ENCODE measurements at places on chromosomes 3 and 15.
A peak's percentile ranks its signal among the peaks of the same experiment; 100 is the strongest.

- no peak for DNase-seq
Measured at GRCh38 chr3:46183330-46183729, 24.8 kb downstream of the CCR1 start.

- no peak for DNase-seq
Measured at GRCh38 chr3:62249855-62250543, 123.4 kb downstream of the FEZF2 start.

DNA sequence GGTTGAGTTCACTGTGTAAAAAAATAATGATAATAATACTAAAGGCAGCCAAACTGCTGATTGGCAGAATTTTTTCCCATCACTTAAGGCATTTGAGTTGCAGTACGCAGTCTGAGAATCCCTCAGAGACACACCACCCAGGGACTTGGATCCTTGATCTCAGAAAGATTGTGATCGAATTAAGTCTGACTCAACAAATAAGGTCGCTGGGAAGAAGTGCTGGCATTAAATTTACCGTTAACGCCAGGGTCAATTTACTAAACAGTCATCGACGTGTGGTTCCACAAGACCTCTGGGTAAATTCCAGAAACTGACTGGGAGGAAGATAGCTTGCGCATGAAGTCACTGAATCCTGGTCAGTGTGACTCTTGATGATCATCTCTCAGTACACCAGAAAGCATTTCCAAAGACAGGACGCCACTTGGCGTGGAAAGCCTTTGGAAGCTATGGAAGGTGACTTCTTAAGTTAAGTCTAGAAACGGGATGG lies 48.3 kb upstream of the CGNL1 start:
- no peak for DNase-seq

DNA sequence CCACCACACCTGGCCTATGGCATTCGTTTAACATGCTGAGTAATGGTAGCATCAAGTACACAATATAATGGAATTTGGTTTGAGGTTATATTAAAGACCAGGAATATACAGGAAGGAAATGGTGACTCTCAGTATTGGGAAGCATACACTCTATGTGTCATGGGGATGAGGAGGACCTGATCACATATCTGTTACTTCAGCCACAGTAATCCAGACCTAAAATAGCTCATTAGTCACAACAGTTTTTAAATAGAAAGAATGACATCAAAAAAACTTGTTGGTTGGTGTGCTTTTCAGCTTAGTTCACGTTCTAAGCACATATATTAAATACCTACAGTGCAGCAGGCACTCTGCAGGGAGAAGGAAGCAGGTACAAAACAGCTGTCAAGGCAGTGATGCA lies 52.5 kb upstream of the ATP2C1 start:
- no peak for DNase-seq

- DNase-seq, result peak; percentile 68
Measured at GRCh38 chr3:160981217-160981938, 123.8 kb downstream of the B3GALNT1 start.

GRCh38 chr3:77001062-77001701 lies 38.7 kb upstream of the ROBO2 start:
- no peak for DNase-seq

DNA sequence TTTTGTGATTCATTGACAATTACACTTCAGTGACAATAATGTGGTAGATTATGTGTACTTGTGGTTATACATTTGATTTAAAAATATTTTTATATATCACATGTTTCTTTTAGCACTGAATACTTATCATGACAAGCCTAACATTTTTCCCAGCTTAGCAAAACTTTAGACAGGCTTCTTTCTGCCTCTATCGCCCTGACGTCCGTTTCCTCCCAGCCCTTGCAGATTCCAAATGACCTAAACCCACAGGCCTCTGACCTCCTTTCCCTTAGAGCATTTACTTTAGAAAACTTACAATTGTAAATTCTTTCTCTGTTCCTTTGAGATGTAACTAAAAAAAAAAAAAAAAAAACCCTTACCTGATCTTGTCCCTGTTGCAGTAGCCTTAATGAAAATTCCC lies 326.1 kb downstream of the UNC13C start:
- DNase-seq, result no peak

- DNase-seq, result no peak
Measured at GRCh38 chr3:158763421-158763820, 31.2 kb upstream of the RARRES1 start.

DNA sequence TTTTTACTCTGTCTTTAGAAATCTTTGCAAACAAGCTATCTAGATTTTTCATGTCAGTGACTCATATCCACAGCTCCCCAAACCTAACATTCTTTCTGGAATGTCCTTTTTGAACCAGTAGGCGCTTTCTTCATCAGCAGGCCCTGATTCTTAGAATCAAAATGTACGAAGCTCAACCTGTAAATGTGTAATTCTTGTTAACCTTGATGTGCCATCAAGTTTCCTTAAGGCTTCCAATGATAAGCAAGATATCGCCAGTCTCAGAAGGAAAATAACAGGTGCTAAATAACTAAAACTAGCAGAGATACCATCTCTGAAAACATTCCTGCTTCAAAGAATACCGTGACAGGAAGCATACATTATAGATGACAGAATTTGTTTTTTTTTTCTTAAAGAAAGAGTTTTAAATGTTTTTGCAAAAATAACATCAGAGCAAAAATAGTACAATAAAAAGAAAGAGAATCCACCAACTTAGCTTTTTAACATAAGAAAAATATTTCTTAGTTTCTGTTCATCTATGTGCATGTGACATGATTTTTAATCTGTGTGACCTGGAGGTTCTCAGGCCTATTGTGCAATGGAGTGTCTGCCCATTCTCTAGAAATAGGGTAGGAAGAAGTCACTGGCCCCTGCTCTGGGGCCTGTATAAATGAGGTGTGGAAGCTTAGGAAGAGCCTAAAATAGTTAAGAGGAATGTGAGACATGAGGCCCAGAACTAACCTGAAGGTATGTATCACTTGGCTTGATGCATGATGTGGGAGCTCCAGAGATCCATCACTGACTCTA lies 14.7 kb upstream of the SECISBP2L start:
- no peak for DNase-seq

DNA sequence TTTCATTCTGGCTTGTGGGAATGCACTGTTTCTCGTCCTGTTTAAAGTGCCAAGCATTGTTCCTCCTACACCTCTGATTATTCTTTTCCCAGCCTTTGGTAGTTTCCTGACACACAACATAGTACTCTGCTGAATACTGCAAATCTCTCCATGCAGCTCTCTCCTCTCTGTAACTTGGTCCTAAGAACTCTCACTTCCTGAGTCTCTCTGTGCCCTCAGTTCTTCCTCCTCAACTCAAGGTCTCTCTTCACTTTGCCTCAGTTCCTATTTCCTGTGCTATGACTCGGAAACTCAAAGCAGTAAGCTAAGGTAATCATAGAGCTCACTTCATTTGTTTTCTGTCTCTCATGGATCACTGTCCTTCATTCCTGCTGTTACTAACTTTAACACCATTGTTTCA lies 113.4 kb downstream of the ZNF280D start:
- DNase-seq, result no peak

DNA sequence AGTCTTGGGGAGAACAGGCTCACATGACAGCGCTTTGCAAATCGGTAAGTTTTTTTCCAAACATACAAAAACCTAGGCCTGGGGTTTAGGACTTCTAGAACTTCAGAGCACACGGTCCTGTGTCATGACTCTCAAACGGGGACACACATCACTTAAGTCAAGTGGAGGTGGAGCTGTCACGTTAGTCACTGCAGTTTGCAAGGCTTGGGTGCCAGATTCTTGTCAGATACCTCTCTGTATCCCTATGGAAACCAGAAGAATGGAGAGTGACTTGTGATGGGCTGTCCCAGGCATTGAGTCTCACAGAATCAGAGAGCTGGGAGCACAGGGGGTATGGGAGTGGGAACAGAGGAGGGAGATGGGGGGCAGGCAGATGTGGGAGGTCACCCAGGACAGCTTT lies 64.8 kb downstream of the DUT start:
- DNase-seq, result no peak

DNA sequence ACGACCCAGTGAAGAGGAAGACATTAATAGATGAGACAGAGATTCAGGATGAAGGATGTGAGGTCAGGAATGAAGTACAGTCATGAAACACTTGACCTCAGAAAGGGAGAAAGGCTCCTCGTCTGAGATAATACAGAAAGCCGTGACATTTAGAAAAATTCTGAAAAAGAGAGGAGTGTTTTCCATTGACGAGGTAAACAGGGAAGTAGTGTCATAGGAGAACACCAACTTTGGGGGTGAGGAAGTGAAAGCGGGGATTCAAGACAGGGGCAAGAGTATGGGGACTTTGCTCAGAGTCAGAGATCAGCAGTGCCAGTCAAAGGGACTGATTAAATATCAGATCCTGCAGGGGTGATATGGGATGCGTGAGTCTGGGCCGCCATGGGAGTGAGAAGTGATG lies 160.9 kb downstream of the PLCL2 start:
- DNase-seq, result peak; percentile 12

- DNase-seq, result peak; percentile 5
Measured at GRCh38 chr3:56260262-56260661, 208.0 kb downstream of the ERC2 start.

- no peak for DNase-seq
Measured at GRCh38 chr15:57962887-57963286, 102.6 kb downstream of the ALDH1A2 start.

DNA sequence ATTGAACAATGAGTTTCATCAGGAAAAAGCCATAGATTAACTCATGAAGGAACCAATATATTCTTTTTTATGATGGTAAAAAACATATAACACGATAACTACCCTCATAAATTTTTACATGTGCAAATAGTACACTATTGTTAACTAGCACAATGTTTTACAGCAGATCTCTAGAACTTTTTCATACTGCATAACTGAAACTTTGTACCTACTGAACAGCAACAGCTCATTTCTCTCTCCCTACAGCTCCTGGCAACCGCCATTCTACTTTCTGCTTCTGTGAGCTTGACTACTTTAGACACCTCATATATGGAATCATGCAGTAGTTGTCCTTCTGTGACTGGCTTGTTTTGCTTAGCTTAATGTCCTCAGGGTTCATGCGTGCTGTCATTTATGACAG lies 235.4 kb downstream of the NFKBIZ start:
- DNase-seq, result no peak

GRCh38 chr15:100861511-100861991 lies 18.1 kb upstream of the ALDH1A3 start:
- peak; percentile 87 for DNase-seq

DNA sequence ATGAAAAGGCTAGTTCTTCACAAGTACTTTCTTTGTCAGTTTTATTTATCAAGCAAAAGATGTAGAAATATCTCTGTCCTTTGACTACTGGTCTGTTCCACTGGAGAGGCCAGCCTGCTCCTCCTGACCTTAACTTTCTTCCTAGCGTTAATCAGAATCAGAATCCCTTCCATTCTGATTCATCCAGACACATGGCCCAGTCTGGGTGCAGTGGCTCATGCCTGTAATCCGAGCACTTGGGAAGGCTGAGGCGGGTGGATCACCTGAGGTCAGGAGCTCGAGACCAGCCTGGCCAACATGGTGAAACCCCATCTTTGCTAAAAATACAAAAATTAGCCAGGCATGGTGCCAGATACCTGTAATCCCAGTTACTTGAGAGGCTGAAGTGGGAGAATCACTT lies 32.0 kb upstream of the MANF start:
- no peak for DNase-seq

DNA sequence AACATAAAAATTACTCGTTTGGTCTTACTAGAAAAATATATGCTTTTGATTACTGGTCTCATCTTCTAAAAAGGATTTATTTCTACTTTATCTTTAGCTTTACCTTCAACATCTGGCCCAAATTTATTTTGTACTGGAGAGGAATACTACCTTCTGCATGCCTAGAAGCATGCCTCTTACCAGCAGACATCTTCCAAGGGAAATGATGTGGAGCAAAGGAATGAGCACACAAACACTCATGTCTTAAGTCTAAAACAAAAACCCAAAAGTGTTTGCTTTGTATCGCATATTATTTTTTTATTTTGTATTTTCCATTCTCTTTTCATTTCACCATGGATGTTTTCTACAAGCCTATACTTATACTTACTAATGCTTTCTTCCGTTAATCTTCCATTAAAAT lies 304.6 kb upstream of the KCNMB2 start:
- no peak for DNase-seq

- DNase-seq, result no peak
Measured at GRCh38 chr15:50186752-50187151, 4.8 kb downstream of the SLC27A2 start.

GRCh38 chr3:163622384-163622783 lies 1455.9 kb downstream of the SI start:
- no peak for DNase-seq

DNA sequence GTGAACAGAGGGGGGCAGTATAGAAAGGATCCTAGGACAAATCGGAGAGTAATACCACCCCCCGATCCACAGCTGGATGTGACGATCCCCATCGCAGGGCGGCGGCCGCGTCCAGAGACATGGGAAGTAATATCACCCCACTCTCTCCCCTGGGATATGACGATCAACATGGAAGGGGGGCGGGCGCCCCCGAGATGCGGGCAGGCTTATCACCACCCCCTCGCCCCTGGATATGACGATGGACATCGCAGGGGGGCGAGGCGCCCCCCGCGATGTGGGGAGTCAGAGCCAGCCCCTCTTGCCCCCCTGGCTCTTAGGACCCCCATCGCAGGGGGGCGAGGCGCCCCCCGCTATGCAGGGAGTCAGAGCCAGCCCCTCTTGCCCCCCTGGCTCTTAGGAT lies 120.4 kb upstream of the OSBPL11 start:
- no peak for DNase-seq

DNA sequence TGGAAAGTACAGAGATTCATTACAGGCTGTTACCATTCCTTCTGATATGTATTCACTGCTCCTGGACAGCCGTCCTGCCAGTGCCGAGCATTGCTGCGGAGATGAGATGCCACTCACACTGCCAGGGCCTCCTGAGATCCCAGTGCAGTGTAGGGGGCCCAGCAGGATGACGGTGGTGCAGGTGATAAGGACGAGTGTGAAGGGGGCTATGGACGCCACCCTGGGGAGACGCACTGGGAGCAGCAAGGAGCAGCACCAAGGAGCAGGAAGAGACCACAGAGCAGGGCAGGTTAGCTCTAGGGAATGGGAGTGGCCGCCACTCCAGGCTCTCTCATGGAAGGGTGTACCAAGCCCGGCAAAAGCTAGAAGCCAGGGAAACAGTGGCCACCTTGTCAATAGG lies 4.0 kb upstream of the KLF15 start:
- no peak for DNase-seq

DNA sequence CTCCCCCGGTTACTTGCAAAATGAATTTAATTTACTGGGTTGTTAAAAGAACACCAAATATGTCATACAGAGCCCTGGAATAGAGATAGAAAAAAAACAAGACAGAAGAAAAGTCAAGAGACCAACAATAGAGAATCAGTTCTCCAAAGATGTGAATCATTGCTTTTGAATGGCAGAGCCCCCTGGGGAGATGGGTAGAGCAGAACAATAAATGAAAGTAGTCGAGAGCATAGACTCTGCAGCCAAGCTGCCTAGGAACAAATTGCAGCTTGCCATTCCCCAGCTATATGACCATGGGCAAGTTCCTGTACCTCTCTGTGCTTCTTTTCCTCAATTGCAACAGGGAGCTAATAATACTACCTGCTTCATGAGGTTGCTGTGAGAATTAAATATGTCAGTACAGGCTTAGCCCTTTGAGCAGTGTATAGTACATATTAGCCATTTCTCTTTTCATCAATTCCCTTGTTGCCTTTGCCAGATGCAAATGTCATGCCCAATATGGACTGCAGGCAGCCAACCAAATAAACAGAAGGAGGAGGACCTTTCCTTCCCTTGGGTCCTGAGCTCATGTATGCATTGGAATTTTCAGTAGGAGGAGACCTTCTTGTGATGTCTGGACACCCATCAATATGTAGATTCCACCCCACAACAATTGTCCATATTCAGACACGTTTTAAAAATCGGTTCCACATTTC lies 25.0 kb upstream of the BFSP2 start:
- no peak for DNase-seq

Measured in Ammon's horn (tissue), 1 donor.